ENCODE measurements at places on chromosomes 5 and 9.
A peak's percentile ranks its signal among the peaks of the same experiment; 100 is the strongest.

DNA sequence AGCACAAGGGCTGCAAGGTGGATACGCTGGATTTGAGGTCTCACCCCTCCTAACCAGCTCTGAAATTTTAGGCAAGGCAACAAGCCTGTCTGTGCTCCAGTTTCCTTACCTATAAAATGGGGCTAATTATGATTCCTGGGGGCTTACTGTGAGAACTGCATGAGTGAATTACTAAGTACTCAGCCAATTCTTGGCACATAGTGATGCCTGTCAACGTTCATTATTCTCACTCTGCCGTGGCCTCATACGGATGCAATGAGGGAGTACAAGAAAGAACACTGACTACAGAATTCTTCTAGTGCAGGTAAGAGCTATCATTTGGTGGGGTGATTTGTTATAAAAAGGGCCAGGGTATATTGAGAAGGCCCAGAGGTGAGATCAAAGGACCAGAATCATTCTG is 16.7 kb downstream of the TNFSF8 start:
- DNase-seq = no peak

GRCh38 chr9:133493428-133493827 is 14.5 kb upstream of the SLC2A6 start:
- DNase-seq = no peak

- no peak for DNase-seq
Observed at GRCh38 chr9:112242147-112242804, 67.2 kb upstream of the SUSD1 start.

GRCh38 chr5:54703565-54704255 is 186.2 kb downstream of the SNX18 start:
- DNase-seq = no peak

DNA sequence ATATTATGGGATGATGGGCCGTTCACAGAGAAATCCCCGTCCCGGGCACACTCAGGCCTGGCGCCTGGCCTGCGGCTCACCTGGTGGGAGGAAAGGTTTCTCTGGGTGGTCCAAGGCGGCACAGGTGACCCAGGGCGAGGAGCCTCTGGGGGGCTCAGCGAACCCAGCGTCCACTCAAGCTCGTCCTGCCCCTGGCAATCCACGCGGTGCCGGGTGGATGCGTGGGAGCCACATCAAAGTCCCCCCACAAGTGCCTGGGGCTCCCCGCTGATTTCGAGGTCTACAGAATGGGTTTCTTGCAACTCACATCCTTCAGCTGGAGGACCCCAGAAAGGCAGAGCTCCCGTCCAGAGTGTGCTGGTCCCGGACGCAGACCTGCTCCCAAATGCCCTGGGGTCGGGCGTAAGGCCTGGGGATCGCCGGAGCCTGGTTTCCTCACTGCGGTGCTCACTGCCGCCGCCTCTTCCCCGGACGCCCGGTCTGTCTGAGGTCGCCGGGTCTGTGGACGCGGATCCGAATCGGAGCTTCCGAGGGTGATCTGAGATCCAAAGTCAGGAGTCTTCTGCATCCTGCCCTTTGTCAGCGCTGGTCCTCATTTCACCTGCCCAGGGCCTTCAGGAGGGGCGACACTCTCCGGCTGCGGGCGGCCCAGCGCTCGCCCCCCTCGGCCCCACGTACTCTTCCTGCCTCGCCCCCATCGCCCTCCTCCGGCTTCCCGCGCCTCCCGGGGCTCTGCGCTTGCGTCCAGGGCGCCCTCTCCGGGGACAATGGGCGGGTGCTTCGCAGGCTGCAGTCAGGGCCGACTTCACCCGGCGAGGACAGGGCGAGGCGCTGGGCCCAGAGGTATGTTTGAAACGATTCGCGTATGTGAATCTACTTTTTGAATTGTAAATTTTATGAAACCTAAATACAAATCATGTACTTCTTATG is 20.0 kb upstream of the RUFY1 start:
- peak; percentile 70 for DNase-seq

DNA sequence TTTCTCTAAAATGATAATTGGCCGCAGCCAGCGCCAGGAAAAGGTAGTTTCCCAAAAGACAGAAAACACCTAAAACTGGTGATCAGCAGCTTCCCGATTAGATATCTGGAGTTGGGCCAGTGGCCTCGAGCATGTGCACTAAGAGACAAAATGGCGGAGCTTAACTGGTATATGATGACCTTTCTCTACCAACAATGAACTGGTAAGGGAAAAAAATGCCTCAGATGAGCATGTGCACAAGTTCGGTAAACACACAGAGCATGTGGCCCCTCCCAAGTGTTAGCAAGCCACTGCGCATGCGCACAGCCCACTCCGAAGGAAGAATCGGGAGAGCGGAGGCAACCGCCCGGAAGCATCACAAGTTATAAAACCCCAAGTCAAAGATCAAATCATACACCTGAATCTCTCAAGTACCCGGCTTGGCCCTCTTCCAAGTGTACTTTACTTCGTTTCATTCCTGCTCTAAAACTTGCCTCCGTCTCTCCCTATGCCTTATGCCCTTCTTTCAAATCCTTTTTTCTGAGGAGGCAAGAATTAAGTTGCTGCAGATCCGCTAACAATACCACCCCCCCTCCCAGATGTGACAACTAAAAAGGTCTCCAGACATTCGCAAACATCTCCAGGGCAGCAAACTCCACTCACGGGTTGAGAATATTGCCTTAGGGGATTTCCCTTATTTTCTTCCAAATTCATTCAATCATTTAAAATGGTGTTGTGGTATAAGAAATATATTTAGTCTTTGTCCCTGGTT is 15.0 kb upstream of the PTBP3 start:
- peak; percentile 84 for DNase-seq

GRCh38 chr5:163373436-163374084 is 63.8 kb upstream of the CCNG1 start:
- DNase-seq = no peak

- no peak for DNase-seq
Observed at GRCh38 chr5:112514111-112514510, 95.0 kb upstream of the EPB41L4A start.
